Activated T-cell treated with anti-CD3 and anti-CD28 coated beads for 24 hours (primary cell): ENCODE measurements at places on chromosomes 11 and 22.

GRCh38 chr11:110919241-110919922, 207.1 kb upstream of the ARHGAP20 start:
- DNase-seq: no peak

- DNase-seq: no peak
Measured at GRCh38 chr11:9568854-9569587, 4.4 kb upstream of the WEE1 start.

DNA sequence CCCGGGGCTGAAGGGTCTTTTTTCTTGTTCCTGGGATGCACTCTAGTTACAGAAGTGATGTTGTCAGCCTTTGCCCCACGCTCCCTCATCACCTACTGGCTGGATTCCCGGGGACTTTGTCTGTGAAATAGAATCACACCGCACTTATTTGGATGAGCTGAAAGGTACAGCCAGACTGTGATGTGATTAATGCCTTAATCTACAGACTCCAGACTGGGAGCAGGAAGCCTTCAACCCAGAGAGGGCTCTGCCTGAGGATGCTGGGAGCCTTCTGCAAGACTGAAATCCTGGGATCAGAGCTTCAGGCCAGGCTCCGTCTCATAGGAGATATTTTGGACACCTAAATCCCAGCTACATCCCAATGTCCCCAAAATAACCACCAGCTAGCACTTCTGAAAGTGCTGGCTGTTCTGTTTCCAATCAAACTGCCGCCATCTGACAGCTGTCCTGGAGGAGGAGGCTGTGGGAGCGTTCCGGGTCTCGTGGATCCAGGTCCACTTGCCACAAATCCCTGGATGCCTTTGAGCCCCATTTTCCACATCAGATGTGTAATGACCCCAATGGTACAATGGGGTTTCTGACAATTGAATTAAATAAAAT, 688.5 kb downstream of the TBC1D22A start:
- DNase-seq: no peak

DNA sequence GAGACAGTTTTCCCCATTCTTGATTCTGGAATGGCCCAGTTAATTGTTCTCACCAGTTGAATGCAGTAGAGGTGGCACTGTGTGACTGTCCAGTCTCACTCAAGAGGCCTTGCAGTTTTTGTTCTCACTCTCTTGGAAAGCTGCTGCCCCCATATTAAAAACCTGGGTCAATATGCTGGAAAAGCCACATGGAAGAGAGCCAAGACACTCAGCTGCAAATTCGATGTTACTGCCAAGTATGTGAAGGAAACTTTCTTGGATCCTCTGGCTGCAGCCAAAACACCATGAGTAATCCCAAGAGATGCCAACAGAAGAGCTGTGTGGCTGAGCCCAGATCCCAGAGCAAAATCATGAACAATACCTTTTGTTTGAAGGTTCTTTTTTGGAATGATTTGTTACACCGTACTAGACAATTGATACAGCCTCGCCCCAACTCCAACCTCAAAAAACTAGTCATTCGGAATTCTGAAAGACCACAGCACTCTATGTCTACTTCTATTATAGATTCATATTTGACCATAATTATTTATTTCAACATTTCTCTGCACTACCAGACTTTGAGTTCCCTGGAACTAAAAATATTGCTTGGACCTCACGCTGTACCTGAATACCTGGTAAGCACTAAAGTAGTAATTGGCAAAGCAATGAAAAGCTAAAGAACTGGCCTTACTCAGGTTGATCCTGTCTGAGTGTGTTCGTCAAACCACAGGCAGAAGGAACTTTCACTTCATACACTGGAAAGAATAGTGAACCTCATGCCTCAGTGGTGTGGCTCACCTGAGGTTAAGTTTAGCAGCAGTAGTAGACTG, 378.8 kb downstream of the ETS1 start:
- no peak for DNase-seq

DNA sequence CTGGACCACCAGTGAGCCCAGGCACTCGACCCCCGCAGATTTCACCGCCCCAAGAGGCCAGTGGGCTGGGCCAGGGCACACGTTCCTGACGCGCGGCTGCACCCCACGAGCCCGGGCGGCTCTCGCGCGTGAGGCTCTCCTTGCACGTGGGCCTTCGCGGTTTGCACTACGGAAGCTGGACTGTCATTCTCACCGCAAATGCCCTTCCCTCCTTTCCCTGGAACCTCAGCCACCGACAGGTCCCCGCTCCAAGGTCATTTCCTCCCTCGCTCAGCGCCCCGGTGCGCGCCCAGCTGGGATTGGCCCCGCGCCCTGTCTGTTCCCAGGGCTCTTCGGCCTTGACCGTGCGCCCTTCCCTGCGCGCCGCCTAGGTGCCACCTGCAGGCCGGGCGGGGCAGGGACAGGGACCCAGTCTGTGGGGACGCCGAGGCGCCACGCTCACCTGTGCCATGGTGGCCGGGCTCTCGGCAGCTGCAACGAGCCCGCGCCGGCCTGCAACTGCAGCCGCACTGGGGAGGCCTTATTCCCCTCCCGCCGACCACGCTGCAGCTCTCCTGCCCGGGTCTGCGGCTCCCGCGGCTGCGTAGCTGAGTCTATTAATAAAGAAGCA, 2.1 kb upstream of the CPT1A start:
- peak; percentile 64 for DNase-seq

GRCh38 chr11:75113030-75113429, 16.4 kb upstream of the OR2AT4 start:
- DNase-seq: no peak

DNA sequence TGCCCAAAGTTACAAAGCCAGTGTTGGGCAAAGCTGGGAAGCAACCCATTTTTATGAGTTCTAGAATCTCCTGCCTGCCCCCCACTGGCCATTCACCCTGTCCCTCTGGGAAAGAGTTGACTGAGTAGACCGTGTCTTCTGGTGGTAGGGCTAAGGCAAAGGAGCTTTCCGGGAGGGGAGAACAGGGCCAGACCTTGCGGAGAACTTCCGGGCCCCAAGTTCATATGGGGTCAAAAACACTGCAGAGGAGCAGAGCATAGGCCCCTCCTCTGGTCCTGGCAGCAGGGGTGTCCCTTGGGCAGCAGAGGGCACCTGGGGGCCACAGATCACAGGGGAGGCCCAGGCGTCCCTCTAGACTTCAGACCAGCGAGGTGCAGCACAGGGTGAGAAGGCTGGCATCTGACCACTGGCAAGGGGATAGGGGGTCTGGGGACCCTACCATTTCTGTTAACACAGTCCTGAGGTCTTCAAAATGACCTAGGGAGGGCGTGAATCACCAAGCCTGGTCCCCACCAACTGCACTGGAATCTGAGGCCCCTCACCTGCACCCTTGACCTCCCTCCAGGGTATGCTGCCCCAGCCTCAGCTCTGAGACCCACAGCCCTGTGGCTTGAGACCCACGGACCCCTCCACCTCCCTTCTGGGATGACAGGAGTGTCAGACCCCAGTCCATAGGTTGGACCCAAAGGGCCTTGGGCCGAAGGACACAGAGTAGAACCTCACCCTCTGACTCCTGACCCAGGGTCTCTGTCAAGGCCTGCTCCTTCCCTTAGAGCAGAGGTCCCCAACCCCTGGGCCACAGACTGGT, 1.3 kb upstream of the ARAP1 start:
- DNase-seq: no peak

GRCh38 chr11:11622772-11623171, 967 bp upstream of the GALNT18 start:
- no peak for DNase-seq

DNA sequence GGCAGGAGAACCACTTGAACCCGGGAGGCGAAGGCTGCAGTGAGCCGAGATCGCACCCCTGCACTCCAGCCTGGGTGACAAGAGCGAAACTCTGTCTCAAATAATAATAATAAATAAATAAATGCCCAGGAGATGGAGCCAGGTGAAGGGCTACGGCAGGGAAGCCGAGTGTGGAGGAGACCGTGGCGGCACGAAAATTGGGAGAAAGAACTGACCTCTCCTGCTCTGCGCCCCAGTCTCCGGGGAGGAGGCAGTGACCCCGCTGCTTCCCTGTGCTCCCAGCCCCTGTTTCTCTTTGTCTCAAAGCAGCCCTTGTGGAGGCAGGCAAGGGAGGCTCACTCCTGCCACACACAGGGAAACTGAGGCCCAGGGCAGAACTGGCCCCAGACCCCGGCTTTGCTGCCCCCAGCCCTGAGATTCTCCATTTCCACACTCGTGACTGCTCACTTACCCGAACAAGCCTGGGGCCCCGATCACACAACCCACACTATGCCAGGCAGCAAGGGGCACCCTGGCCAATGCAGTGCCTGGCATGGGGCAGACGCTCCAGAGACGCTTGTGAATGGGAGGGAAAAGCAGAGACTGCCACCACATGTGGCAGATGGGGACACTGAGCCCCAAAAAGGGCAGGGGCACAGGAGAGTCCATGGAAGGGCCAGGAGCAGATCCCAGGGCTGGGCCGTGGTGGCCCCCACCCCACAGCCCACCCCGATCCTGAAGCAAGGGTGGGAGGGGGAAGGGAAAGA, 80.4 kb upstream of the PRR5 start:
- no peak for DNase-seq
